ENCODE measurements at places on chromosomes 3 and 15. TPM values are rescaled to one million over a fixed set of nuclear protein-coding genes. Genes with fewer than 3 reads are reported as not detected.
A peak's percentile ranks its signal among the peaks of the same experiment; 100 is the strongest.

- H3K4me1 ChIP-seq, result peaks cover 45% of the 10 kb centered on the region
- peak overlapping the region; percentile 96 for H3K4me3 ChIP-seq
- peaks cover 12% of the 10 kb centered on the region for H3K36me3 ChIP-seq
- H3K27ac ChIP-seq, result peak overlapping the region; percentile 87
Measured at GRCh38 chr3:186108106-186108940, 566 bp downstream of the ETV5 start.

DNA sequence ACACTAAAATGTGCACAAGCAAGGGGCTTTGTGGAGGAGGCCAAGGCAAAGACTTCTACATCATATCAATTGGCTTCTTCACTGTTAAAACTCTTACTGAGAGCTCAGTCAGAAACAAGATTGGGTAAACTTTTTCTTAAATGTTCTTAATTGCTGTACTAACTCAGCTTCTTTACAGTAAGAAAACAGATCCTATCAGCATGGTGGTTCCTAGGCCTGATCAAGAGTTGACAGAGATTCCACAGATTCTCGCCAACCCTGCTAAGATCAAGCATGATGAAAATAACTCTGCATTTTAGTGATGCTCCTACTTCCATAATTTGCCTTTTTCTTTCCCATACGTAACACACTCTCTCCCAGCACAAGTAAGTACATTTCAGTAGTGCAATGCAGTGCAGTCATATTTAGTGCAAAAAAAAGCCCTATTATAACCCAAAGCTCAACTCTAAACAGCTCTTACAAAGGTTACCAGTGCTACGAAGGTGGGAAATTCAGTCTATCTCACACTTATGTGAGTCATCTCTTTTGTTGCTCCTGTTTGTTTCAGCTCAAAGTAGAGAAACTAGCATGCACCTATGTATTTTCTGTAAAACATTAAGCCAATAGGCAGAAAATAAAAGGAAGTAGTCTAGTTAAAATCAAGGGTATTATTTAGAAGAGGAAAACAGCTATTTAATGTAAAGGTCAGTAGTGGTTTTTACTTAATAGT, 29.9 kb downstream of the TIGIT start:
- H3K27me3 ChIP-seq, result no peaks in the 10 kb centered on the region
- H3K27ac ChIP-seq, result peak overlapping the region; percentile 69
- DNase-seq, result no peak
- H3K4me3 ChIP-seq, result peak overlapping the region; percentile 60

DNA sequence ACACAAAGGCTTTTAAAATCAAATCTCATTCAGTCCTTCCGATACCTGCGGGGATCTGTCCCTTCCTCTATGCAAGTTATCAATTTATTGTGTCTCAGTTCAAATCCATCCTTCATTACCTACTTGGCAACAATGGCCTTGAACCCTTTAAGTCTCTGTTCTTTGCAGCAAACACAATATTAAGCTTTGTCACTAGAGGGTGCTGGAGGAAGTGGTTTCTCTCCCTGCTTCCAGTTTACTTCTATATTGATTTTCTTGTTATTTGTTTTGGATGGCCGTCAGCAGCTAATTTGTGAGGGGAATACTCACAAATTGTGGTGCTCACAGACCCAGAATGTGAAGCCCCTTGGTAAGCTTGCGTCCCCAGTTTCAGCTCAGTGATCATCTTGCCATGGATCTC, 278.3 kb downstream of the FGF12 start:
- DNase-seq, result no peak
- H3K27ac ChIP-seq, result no peak overlapping the region
- no peaks in the 10 kb centered on the region for H3K4me1 ChIP-seq
- H3K36me3 ChIP-seq, result no peaks in the 10 kb centered on the region

Gene RUVBL1
- 46.6 TPM for total RNA-seq

DNA sequence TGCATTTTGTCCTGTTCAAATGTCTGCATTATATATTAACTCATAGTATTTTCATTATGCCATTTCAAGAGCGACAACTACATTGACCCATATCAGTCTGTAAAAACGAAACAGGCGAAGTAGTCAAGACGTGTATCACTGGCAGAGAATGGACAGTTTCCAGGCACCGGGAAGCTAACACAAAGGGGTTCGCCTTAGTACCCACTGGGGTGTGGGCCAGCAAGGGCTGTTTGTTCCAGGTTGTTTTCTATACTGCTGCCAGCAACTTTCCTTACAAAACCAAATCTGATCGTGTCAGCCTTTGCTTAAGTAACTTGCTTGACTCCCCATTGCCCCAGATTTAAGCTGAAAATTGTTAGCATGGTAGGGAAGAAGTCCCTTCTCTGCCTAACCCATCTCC, 87.1 kb downstream of the CGNL1 start:
- H3K36me3 ChIP-seq, result no peaks in the 10 kb centered on the region
- no peak for DNase-seq
- H3K4me1 ChIP-seq, result no peaks in the 10 kb centered on the region

GRCh38 chr3:183764847-183765731, 60.3 kb downstream of the MAP6D1 start:
- no peak overlapping the region for H3K27ac ChIP-seq
- H3K27me3 ChIP-seq, result no peaks in the 10 kb centered on the region
- no peak for DNase-seq
- H3K36me3 ChIP-seq, result peaks cover 9% of the 10 kb centered on the region
- H3K4me3 ChIP-seq, result no peak overlapping the region

Gene ALS2CL
- not detected for total RNA-seq

Gene OR4F6
- total RNA-seq, result not detected

DNA sequence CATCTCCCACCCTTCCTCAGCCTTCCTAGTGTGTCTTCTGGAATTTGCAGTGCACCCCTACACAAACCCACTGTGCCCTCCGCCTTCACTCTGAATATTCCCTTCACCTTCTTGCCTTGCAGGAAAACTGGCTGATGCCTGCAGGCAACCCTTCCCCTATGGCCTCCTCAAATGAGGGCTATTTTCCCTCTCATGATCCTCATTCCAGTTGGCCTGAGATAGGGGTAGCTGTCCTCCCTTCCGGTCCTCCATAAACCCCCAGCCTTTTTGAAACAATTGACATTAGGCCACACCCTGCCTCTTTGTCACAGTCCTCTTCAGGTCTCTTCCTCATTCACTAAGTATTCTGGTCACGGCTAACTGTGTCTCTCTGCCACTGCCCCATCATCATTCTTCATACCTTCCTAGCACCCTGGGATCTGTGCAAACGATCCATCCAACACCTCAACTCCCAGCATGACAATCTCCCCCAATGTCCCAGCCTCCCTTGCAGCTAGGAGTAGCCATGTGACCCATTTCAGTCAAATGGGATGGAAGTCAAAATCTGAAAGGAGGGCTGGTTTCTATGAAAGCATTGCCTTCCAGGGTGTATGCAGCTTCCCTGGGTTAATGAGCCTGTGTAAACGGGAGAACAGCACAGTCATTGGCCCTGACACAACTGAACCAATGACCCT, 8.5 kb upstream of the TICRR start:
- no peak overlapping the region for H3K27ac ChIP-seq
- DNase-seq, result no peak
- H3K27me3 ChIP-seq, result peaks cover 48% of the 10 kb centered on the region
- no peaks in the 10 kb centered on the region for H3K4me1 ChIP-seq
- H3K36me3 ChIP-seq, result no peaks in the 10 kb centered on the region
- H3K4me3 ChIP-seq, result no peak overlapping the region

GRCh38 chr15:78265137-78265460, 737 bp downstream of the DNAJA4 start:
- H3K27ac ChIP-seq, result peak overlapping the region; percentile 75
- DNase-seq, result no peak
- no peaks in the 10 kb centered on the region for H3K27me3 ChIP-seq
- H3K4me1 ChIP-seq, result peaks cover 11% of the 10 kb centered on the region

Gene PPARG
- total RNA-seq, result not detected
